ENCODE measurements at places on chromosomes 2 and 18.

DNA sequence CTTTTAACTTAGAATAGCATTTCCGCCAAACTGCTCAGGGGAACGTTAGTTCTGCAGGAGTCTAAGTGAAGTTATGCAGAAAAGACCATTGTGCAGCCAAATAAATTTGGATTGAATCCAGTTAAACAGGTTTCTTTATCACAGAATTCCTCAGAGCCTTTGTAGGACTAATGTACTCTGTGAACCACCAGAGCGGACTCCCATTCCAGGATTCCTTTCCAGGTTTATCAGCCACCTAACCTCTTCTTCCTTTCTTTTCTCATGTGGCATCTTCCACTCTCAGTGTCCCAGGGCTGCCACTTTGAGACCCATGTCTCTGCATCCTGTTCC lies 350.4 kb downstream of the TSN start:
- no peak for DNase-seq

DNA sequence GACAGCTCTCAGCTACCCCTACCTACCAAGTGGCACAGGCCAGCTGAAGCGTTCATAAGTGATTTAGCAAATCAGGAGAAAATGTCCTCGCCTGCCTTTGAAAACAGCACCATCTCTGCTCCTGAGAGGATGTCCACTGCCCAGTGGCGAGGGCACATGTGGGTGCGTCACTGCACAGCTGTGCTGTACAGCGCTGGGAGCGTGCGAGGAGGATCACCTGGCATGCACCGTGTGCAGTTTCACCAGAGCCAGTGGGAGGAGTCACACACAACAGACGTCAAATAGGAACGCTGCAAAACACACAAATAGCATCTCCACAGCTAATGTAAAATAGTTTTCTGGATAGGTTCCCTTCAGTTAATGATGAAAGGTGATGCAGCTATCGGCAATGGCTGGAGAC lies 154.1 kb downstream of the HDAC4 start:
- no peak for DNase-seq

- no peak for DNase-seq
These were observed 43.5 kb downstream of the DHRS9 start for GRCh38 chr2:169112841-169113240.

DNA sequence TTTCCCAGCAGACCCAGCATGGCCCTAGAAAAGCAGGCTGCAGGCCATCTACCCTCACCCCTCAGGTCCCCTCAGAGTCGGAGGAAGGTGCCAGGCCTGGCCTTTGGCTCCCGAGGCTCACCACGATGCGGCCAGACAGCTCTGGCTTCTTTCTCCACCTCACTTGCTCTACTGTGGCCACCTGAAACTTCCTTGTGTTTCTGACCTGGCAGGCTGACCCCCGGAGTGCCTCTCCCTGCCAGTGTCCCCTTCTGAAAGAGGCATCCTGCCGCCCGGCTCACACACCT lies 375.0 kb upstream of the HS6ST1 start:
- DNase-seq = no peak

DNA sequence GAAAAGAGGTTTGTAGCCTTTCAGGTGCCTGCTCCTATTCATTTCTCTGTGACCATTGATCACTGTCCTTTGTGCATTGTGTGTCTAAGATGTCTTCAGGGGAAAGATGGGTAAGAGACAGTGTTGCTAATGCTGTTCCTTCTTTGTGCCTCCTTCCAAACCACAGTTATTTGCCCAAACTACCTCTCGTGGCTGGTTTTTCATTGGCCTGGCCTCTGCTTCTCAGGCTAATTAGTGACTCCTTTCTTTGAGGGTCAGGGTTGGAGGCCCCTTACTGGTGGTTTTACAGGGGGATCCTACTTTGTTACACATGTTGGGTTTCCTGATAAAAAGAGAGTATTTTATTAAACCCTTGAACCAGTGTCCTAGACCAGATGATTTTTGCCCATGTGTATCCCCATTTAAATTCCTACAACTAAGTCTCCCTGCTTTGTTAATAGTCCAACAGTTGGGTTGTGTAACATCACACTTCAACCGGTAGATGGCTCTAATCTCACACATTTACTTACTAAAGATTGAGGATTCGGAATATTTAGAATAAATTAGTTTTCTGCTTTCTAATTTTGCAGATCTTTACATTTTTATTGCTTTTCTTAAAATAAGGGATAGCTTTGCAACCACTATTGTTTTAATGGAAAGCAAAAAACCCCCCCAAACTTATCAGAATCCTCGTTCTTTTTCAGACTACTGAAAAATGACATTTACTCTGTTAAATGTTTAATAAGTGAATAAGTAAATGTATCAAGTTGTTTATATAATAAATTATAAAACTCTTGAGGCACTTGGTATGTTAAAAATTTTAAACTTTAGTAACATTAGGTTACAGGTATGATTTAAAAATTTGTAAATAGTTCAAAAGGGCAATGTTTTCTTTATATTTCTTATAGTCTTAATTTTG lies 2.4 kb downstream of the MARS2 start:
- no peak for DNase-seq

GRCh38 chr2:130807659-130808385 lies 28.9 kb upstream of the ARHGEF4 start:
- DNase-seq = no peak

DNA sequence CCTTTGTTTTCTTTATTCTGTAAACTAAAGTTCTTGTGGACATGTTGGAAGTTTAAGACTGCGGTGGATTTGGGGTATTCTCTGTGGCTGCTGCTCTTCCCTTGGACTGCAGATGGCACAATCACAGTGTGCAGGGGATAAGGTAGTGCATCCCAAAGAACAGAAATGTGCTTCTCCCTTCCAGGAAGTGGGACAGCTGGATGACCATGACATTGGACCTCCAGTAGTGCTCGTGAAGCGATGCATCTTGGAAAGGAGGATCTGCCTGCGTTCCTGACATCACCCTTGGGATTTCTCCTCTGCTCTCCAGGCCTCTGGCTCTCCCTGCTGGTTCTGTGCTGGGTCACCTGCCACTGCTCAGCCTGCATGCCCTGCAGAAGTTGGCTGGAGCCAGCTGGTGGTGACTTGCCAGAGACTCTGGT lies 109.9 kb downstream of the SLC4A3 start:
- no peak for DNase-seq

DNA sequence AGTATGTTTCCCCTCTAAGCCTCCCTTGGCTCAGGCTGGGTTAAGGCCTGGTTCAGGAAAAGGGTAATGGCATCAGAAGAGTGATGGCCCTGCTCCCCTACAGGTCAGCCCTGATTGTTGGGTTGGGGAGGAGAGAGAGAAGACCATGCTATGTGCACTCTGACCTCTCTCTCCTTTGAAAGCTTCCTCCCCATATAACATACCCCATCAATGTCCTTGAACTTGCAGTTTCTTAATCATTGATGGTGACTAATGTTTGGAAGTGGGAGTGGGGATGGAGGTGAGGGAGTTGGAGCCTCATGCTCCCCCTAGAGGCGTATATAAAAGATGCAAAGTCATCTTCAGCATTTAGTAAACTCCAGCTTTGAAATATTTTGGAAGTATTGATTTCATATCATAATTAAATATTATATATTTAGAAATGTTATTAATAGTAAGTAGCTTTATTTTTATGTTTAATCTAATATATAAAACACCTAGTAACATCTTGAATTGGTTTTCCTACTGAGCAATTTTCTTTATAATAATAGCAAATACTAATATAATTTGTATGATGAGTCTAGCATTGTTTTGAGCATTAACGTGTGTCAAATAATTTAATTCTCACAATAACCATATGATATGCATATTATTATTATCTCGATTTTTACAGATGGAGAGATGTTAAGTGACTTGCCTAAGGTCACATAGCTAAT lies 8.8 kb downstream of the PLCL1 start:
- DNase-seq = no peak

- DNase-seq = no peak
These were observed 196.3 kb downstream of the CCDC74A start for GRCh38 chr2:131724019-131724418.

DNA sequence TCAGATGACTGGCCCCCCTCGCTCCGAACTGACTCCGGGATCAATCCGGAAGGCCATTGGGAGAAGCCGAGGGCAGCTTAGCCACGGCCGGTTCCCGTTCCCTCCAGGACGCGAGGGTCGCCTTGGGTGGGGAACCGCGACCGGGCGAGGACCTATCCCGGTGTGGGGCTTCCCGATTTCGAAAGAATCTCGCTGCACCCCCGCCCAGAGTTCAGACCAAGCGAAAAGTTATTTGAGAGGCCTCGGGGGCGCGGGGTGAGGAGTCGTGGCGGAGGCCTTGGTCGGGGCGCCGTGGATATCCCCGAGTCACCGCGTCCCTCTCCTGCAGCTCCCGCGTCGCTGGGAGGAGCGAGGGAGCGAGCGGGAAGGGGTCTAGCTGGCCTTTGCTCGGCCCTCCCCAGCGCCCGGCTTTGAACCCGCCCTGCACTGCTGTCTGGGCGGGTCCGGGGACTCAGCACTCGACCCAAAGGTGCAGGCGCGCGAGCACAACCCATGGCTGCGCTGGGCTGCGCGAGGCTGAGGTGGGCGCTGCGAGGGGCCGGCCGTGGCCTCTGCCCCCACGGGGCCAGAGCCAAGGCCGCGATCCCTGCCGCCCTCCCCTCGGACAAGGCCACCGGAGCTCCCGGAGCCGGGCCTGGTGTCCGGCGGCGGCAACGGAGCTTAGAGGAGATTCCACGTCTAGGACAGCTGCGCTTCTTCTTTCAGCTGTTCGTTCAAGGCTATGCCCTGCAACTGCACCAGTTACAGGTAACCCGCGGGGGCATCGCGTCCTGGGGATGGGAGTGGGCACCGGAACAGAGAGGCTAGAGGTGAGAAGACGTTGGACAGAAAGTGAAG lies at the start of gene CYP27A1:
Gene CYP27A1 (plus strand): TSS at position 457 of the 837 bp plus-strand sequence. CDS start 36 bp downstream, at position 493.
- DNase-seq = no peak

- DNase-seq = no peak
These were observed 6.2 kb upstream of the TMEM87B start for GRCh38 chr2:112048887-112049286.

DNA sequence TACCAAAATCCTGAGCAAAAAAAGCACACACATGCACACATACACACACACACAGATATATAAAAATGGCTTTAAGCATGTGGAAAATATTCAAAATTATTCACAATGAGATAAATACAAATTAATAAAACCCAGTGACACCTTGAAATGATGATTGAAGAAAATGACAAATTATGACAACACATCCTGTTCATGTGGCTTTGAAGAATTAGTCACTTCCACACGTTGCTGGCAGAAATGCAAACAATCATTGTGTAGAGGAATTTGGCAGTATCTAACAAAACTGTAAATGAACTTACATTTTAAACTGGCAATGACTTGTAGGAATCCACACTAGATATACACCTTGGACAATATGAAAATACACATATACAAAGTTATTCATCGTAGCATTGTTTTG lies 95.8 kb upstream of the RGPD4 start:
- DNase-seq = no peak

GRCh38 chr18:40179729-40180461 lies 1775.1 kb upstream of the PIK3C3 start:
- no peak for DNase-seq
